ENCODE measurements at places on chromosomes 1 and 21.

DNA sequence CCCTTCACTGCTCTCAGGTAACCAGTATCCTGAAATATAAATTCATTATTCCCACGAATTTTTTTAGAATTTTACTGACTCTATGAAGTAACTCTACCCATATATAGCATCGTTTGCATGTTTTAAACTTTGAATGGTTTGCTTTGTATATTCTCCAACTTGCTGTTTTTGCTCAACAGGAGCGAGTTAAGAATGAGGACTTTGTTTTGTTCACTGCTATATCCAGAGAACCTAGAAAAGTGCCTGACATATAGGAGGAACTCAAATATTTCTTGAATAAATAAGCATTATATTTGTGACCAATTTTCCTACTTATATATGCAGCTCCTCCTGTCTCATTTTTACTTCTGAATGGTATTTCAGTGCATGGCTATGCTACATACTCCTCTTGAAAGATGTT lies 43.4 kb downstream of the NUF2 start:
- DNase-seq: no peak

GRCh38 chr1:171943973-171944561 lies 102.8 kb downstream of the DNM3 start:
- DNase-seq: no peak

DNA sequence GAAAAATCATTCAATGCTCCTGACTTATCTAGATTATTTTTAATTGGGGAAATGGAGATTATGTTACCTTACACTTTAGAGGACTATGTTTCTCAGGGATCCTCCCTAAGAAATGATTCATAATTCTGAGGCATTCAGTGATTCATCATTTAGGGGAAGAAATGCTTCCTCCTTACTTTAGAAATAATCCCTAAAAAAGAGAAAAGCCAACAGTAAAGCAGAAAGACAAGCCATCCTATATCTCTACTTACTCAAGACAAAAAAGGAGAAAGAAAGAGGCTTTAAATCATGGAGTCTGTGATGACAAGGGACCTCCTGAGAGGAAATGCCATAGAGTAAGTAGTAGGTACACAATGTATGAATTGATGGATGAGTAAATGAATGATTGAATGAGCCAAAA lies 137.0 kb downstream of the BRINP2 start:
- no peak for DNase-seq

GRCh38 chr1:10819198-10819901 lies 22.9 kb upstream of the CASZ1 start:
- DNase-seq: no peak

GRCh38 chr1:17307946-17308345 lies at the start of gene PADI4:
Gene PADI4 (plus strand): TSS chr1:17308197. CDS start chr1:17308223, 26 bp downstream.
- no peak for DNase-seq

DNA sequence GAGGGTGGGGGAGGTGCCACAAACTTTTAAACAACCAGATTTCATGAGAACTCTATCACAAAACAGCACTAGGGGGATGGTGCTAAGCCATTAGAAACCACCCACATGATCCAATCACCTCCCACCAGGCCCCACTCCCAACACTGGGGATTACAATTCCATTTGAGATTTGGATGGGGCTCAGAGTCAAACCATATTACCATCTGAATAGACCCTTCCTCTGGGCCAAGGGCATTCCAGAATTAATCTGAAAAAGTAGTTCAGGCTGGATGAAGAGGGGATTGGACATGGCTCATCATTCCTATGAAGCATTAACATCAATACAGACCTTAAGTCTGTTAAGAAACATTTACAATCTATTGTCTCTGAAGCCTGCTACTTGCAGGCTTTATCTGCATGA lies 149.9 kb upstream of the DNAH14 start:
- no peak for DNase-seq

All from Panc1 (cell line).